NCI-H69 (cell line): ENCODE measurements at places on chromosomes 1 and 21.

GRCh38 chr1:4847711-4848110, 193.3 kb downstream of the AJAP1 start:
- DNase-seq: no peak

GRCh38 chr1:201988601-201989000, 6.2 kb downstream of the RNPEP start:
- DNase-seq: no peak

- DNase-seq: no peak
These were observed 14.6 kb downstream of the ARHGEF10L start for GRCh38 chr1:17553975-17554700.

DNA sequence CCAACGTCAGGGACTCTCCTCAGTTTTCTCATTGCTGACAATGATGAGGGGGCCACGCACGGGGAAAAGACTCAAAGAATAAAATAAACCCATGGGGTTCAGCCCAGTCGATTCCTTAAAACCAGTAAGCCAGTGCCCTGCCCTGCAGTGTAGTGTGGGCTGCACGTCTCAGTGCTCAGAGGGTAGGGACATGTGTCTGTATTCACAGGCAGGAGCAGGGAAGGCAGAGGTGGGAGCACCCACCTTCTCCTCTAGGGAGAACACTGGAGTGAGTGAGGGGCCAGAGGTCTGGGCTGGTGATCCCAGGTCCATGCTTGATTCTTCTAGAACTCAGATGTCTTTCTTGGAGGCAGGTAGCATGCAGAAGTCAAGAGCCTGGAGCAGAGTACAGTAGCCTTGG, 303.6 kb downstream of the MATN1 start:
- no peak for DNase-seq

DNA sequence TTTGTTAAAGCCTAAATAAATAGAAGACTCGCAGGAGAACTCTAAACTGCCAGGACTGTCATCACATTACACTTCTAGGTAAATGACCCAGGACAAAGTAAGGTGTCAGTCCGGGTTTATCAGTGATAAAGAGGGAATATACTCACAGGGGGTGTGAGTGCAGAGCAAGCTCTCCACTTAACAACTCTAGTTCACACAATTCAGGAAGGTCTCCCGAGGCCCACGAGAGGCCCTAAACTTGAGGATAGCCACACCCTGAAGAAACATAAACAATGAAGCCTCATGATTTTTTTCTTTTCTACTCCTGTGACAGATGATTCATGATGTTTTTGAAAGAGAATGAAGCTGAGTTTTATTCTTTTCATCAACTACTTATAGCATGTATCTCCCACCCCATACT, 65.6 kb upstream of the EXO1 start:
- no peak for DNase-seq
